Activated CD4-positive, alpha-beta T cell treated with anti-CD3 and anti-CD28 coated beads, Interleukin-2, amount 50 U/mL, for 1 hour (primary cell): ENCODE measurements at places on chromosomes 16 and 17.

- DNase-seq: no peak
Observed at GRCh38 chr16:87959391-87959990, 8.3 kb downstream of the BANP start.

GRCh38 chr17:58066401-58066800, 16.8 kb upstream of the DYNLL2 start:
- no peak for DNase-seq

DNA sequence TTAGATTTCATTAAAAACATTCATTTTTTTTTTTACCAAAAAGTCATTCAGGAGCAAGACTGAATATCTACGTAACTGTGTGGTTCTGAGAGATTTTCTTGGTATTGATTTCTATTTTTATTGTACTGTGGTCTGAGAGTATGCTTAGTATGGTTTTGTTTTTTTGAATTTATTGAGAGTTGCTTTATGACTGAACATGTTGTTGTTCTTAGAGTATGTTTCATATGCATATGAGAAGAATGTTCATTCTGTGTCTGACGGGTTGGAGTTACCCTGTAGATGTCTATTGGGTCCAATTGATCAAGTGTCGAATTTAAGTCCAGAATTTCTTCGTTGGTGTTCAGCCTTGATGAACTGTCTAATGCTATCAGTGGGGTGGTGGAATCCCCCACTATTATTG, 306.0 kb upstream of the KCNJ16 start:
- DNase-seq: no peak

DNA sequence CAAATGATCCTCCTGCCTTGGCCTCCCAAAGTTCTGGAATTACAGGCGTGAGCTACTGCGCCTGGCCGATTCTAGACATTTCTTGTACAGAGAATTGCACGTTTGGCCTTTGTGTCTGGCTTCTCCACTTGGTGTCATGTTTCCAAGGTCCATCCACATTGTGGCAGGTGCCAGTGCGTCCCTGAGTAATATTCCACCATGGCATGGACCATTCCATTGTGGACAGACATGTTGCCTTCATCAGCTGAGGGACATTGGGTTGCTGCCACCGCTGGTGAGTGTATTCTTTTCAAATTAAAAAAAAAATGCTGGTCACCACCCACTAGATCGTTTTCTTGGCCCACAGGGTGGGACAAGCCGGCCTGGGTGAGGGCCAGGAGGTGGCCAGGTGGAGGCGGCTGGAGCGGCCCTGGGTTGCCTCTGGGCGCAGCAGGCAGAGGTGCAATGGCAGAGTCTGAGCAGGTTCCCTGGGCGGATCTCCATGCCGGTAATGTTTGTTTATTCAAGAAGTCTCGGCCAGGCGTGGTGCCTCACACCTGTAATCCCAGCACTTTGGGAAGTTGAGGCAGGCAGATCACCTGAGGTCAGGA, 274.1 kb downstream of the SEC14L1 start:
- no peak for DNase-seq

DNA sequence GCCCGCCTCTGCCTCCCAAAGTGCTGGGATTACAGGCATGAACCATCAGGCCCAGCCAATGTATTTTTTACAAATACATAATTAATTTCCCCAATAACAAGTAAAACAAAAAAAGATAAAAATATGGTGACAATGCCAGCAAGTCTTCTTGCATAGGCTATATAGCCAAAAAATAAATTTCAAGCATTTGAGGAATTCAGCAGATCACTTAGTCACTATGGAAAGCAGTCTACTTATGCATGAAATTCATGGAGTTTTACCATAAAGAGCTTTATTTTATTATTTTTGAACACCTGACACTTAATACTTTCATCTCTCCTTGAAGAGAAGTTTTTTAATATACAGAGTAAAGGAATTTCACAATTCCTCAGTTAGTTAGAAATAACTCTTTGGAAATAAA, 56.4 kb downstream of the BRIP1 start:
- no peak for DNase-seq

DNA sequence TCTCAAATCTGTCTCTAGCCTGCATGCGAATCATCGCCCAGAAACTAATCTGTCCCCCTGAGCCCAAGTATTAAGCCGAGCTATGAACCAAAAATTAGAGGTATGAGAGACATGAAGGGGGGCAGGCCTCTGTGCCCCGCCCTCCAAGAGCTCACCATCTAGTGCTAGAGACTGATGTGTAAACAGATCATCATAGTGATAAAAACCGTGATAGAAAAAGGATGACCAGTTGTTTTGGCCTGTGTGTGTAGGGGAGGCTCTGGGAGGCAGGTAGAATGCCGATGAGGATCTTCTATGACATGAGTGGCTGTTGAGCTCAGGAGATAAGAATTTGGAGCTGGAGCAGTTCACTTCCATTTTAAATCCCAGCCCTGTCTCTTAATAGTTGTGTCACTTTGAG, 89.1 kb upstream of the TBX2 start:
- DNase-seq: no peak

GRCh38 chr17:48722915-48723422, at the start of gene PRAC2:
Gene PRAC2 (plus strand): TSS chr17:48723185. CDS start chr17:48724411, 1,226 bp downstream.
- DNase-seq: no peak

- DNase-seq: no peak
Observed at GRCh38 chr16:28473714-28474265, 1.7 kb upstream of the NPIPB7 start.

GRCh38 chr16:12972246-12972645, 70.8 kb downstream of the SHISA9 start:
- DNase-seq: no peak

DNA sequence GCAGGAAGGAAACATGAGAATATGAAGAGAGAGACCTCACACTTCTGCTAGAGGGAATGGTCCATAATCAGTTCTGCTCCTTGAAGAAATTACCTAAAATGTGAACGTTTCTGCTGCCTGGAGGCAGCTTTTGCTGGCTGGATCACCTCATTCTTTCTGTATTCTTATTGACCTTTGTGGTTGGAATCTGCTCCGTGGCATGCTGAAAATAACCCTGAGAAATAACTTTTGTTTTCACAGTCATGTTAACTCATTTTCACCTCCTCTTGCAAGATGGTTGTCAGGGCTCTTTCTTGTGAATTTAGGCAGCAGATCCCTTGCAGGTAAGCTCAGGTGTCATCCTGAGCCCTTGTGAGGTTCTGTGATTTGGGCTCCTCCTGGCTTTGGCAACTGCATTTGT, 70.2 kb downstream of the IRF8 start:
- no peak for DNase-seq

- DNase-seq: no peak
Observed at GRCh38 chr17:34981538-34982241, 1.4 kb downstream of the LIG3 start.

DNA sequence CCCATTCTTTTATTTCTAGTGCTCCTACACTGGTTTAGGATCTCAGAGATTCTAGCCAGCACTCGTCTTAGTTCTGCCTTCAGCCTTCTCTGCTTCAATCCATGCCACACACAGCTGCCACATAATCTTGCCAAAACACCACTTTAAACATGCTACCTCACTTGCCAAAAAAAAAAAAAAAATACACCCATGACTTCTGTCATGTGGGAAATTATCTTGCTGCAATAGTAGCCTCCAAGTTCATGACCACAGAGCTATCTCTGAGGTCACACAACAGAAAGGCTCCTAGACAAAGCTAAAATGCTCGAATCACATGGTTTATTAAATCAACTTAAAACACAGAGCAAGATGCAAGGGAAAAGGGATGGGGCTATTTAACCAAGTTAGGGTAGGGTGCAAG, 18.1 kb downstream of the FZD2 start:
- no peak for DNase-seq

DNA sequence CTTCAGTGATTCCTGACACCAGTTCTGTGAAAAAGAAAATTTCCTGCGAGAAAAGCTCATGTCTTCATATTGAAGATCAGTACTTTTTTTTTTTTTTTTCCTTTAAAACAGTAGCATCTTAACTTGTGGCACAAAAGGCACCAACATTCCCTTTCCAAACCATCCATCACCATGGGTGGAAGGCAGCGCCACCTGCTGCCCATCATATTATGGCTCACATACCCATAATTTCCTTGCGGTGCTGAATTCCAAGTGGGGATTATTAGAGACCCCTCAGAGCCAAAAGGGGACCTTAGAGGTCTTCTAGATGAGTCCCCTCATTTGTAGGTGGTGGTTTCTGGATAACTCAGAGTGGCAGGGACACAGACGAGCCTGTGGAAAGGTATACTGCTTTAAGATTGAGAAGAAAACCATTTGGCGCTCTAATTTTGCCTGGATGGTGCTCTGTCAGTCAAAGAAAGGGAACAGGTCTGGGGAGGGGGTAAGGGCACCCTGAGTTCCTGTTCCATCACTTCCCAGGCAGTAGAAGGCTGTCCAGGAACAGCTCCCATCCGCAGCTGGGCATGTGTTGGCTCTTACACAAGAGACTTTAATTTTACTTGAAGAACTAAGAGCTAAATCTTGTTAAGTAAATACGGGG, 7.9 kb upstream of the SOST start:
- DNase-seq: peak; percentile 58

GRCh38 chr16:1884889-1885288, 12.9 kb upstream of the MEIOB start:
- DNase-seq: no peak

GRCh38 chr17:18246880-18247612, 11.5 kb downstream of the FLII start:
- no peak for DNase-seq

DNA sequence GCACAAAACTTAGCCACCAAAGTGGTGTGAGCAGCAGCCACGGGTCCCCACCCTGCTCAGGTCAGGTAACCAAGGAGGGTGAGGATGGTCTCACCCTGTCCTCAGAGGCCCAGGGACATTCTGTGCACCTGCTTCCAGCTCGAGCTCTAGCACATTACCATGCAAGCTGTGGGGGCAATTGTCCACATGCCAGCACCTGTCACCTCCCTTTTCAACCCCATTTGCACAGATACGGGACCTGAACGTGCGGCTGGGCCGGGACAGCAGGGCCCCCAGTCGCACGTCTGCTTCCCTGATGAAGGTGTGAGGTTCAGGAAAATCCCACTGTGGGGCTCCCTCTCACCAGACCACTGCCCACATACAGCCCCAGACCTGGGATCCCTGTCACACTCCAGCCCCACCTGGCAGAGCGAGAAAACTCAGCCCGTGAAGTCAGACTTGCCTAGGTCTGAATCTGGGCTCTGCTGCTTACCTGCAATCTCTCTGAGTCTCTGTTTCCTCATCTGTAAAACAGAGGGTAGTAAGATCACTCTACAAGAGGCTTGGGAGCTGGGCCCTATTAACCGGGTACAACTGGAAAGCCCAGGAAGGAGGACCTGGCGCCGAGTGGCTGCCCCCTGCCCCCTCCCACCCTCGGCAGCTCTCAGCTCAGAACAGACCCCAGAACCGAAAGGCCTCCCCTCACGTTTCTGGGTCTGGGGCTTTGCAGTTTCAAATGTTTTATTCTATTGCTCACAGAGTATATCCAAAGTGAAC, 7.9 kb downstream of the WFIKKN2 start:
- no peak for DNase-seq

- DNase-seq: no peak
Observed at GRCh38 chr17:37134050-37134449, 185.3 kb downstream of the AATF start.

GRCh38 chr16:82071421-82071820, 36.4 kb downstream of the HSD17B2 start:
- DNase-seq: no peak

DNA sequence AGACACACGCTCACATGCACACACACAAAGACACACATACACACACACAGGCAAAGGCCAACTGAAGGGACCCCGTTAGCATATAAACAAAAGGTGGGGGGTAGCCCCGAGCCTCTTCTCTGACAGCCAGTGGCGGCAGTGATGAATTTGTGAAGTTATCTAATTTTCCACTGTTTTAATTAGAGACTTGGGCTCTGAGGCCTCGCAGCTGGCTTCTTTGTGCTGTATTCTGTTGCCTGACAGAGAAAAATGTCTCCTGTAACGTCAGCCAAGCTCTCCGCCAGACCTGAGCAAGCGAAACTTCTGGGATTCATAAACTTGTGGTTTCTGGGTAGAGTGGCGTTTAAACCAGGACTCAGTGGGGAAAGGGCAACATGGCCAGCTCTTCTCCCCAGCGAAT, 113.9 kb upstream of the FOXF1 start:
- no peak for DNase-seq

DNA sequence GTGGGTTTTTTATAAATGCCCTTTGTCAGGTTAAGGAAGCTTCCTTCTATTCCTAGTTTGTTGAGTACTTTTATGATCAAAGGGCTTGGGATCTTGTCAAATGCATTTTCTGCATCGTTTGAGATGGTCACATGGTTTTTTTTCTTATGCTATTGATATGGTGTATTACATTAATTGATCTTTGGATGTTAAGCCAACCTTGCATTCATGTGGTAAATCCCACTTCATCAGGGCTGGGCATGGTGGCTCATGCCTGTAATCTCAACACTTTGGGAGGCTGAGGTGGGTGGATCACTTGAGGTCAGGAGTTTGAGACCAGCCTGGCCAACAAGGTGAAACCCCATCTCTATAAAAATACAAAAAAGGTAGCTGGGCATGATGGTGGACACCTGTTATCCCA, 30.8 kb upstream of the ATP2A3 start:
- no peak for DNase-seq

GRCh38 chr17:42193216-42193968, 902 bp downstream of the GHDC start:
- no peak for DNase-seq

DNA sequence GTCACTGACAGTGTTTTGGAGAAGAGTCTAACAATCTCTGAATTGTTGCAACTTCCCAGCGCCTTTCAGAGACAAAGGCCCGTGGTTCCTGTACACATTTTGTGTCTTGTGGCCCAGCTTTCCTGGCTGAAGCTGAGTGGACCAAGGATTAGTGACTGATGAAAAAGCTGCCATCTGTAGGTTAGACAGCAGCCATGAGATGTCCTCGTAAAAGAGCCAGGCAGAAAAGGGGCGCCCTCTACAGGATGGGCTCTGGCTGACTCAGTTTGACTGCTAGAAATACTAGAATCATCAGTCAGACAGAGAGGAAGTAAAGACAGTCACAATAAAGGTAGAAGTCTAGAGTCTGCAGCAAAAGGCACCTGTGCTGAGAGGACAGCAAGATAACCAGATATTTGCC, 26.5 kb upstream of the NF1 start:
- DNase-seq: peak; percentile 29
